HFFc6 (cell line): ENCODE measurements at places on chromosomes 2 and 18. TPM values are rescaled to one million over a fixed set of nuclear protein-coding genes. Genes with fewer than 3 reads are reported as not detected.
A peak's percentile ranks its signal among the peaks of the same experiment; 100 is the strongest.

DNA sequence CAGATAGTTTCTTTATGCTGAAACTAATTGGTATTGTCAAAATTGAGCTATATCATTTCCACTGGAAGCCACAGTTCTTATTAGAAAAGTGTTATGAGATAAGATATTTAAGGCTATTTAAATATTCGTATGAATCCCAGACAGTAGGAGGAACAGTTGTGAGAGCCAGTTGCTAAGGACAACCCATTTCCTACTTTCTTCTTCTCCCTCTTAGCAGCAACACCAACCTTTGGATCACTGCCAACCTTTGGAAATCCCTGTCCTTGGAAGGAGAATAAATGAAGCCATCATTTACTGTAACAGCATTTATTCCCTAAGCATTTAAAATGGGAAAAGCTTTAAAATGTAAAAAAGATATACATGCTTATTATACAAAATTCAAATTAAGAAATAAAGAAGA is 85.8 kb downstream of the PLCL1 start:
- DNase-seq: no peak

Gene SUMO1
- 141 to 155 TPM (median 141 TPM) in 3 replicates for total RNA-seq

Gene CNDP1
- not detected in 3 replicates for total RNA-seq

DNA sequence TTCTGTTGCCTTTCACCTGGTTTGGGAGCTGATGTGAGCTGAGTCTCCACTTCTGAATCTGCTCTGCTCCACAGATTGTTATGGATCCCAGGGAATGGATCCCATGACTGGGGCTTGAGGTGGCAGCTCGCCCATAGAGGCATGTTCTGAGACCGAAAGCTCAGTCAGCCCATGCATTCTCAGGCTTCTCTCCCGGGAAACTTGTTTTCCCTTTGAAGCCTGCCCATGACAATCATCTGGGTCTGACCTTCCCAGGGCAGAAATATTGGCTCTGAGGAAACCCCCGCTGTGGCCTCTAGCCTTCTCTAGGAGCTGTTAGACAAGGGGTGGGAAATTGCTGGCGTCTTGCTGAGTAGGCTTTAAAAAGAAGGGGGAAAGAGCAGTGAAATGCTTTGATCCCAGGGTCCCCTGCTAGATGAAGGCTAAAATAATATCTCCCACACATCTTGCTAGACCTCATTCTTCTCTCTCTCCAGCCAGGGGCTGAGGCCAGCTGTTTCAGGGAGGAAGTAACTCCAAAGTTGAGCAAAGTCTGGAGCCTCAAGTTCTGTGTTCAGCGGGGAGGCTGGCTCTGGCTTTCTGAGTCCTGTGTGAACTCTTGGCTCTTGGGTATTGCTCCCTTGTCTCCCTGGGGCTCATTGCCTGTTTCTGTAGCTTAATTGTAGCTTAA is 2.0 kb downstream of the VAMP8 start:
- no peak for DNase-seq

DNA sequence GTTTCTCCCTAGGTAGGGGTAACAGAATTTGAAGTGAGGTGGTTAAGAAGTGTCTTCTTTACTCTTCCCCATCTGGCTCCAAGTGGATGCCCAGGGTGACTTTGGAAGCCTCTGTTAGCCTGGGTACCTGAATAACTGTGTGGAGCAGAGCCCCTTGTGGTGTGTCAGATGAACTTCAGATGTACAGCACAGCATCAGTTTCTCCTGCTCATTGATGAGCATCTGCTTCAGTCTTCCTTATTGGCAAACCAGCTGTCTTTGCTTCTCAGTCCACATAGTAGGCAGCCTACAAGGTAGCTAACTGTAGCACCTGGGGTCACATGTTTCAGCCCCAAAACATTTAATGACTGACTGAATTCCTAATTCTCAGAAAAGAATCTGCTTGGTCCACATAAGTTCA is 56.2 kb upstream of the ATP8B1 start:
- DNase-seq: no peak

DNA sequence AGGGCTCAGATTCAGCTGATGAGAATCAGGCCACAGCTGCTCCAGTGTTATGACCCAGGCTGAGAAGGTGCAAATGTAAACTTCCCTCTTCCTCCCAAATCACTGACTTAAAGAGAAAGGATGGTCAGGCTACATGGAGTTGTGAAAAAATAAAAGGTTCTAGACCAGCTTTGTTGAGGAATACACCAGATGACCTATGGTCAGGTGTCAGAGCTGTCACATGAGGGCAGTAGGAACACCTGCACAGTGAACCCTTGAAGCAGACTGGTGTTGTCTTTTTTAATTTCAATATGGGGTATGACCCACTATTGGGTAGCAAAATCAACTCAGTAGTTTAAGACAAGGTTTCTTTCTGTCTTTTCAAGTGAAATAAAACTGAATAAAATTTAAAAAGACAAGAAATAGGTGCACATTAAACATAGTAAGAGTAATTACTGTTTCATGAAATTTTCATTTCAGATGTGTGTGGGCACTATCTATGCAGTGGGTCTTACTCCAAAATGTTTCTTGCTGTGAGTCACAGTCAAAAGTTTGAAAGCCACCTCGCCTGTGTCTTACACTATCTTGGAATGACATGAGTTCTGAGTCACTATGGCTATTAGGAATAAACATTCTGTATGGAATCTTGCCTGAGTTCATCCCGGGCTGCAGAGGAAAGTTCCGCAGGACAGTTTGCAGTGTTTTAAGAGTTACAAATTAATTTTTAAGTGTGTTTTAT is 83.6 kb downstream of the ACVR1 start:
- DNase-seq: peak; percentile 78

DNA sequence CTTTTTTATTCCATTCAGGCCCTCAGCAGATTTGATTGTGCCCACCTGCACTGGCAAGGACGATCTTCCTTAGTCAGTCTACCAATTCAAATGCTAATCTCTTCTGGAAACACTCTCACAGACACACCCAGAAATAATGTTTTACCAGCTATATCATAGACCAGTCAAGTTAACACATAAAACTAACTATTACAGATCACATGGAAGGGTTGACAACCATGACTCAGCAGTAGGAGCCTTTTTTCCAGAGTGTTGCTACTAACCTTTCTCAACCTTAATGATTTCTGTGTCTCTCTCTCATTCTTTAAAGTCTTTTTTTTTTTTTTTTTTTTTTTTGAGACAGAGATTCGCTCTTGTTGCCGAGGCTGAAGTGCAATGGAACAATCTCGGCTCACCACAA is 143.5 kb upstream of the MSH6 start:
- no peak for DNase-seq

GRCh38 chr2:179237209-179237946 is 27.3 kb downstream of the SESTD1 start:
- DNase-seq: no peak

Gene NT5C1B
- total RNA-seq: not detected in 3 replicates

- DNase-seq: no peak
Observed at GRCh38 chr2:109302319-109302718, 173.3 kb downstream of the SH3RF3 start.
